ENCODE measurements at places on chromosomes 4 and X. TPM values are rescaled to one million over a fixed set of nuclear protein-coding genes. Genes with fewer than 3 reads are reported as not detected.

- H3K4me3 ChIP-seq = no peak overlapping the region
- DNase-seq = no peak
- no peaks in the 10 kb centered on the region for H3K36me3 ChIP-seq
- H3K4me1 ChIP-seq = no peaks in the 10 kb centered on the region
Observed at GRCh38 chr4:100644150-100644549, 126.3 kb upstream of the EMCN start.

DNA sequence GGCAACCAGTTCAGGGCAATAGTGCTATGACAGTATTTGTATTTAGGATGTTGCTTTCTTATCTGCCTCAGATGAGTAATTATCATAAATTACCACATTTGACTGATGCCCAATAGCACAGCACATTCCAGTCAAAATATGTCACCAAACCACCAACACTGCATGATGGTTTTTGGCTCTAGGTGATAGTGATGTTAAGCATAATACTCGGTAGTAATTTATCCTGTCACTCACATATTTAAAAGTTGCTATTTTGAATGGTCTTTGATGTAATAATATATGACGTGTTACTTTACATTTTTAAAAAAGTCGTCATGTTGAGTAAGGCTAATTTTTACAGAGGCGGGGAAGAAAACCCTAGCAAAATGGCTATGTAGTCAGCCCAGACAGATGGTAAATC is 42.5 kb downstream of the UNC5C start:
- DNase-seq = no peak
- H3K27ac ChIP-seq = no peak overlapping the region
- no peaks in the 10 kb centered on the region for H3K27me3 ChIP-seq
- no peak overlapping the region for H3K4me3 ChIP-seq

GRCh38 chrX:34624416-34624815 is 32.7 kb downstream of the TMEM47 start:
- no peaks in the 10 kb centered on the region for H3K36me3 ChIP-seq
- H3K27ac ChIP-seq = no peak overlapping the region
- no peak overlapping the region for H3K4me3 ChIP-seq
- H3K4me1 ChIP-seq = peaks cover 2% of the 10 kb centered on the region
- no peak for DNase-seq

GRCh38 chrX:111052478-111052877 is 43.5 kb upstream of the PAK3 start:
- H3K4me3 ChIP-seq = no peak overlapping the region
- H3K27me3 ChIP-seq = peaks cover 2% of the 10 kb centered on the region
- no peaks in the 10 kb centered on the region for H3K4me1 ChIP-seq
- no peak for DNase-seq

DNA sequence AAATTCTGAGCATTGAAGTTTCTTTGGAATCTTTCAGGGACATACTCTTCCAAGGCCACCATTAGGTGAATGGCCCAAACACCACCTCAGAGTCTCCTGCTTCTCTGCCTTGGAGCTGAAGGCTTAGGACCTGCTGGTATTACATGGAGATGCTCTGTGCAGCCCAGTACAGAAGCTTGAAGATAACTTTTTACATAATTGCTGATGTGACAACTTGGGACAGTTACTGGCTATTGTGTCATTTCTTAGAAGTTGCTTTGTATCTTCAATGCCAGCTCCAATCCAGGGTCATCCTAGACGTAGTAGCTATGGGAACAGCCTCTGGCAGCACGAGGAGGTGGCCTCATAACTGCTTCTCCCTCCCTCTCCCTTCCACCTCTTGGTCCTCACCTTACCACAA is 60.5 kb downstream of the RTL5 start:
- DNase-seq = no peak
- H3K4me1 ChIP-seq = peaks cover 30% of the 10 kb centered on the region
- no peaks in the 10 kb centered on the region for H3K36me3 ChIP-seq

GRCh38 chrX:24479924-24480323 is 14.8 kb downstream of the PDK3 start:
- peaks cover 6% of the 10 kb centered on the region for H3K36me3 ChIP-seq
- peaks cover 11% of the 10 kb centered on the region for H3K4me1 ChIP-seq
- no peak for DNase-seq
- H3K4me3 ChIP-seq = no peak overlapping the region

- peaks cover 9% of the 10 kb centered on the region for H3K27me3 ChIP-seq
- peaks cover 19% of the 10 kb centered on the region for H3K36me3 ChIP-seq
- H3K4me1 ChIP-seq = peaks cover 17% of the 10 kb centered on the region
- no peak overlapping the region for H3K27ac ChIP-seq
Observed at GRCh38 chr4:41258783-41259182, 2.1 kb downstream of the UCHL1 start.

- H3K4me1 ChIP-seq = peaks cover 17% of the 10 kb centered on the region
- H3K27ac ChIP-seq = no peak overlapping the region
- H3K4me3 ChIP-seq = no peak overlapping the region
- peaks cover 11% of the 10 kb centered on the region for H3K36me3 ChIP-seq
- no peak for DNase-seq
Observed at GRCh38 chrX:74242050-74242449, 61.9 kb upstream of the ZCCHC13 start.

DNA sequence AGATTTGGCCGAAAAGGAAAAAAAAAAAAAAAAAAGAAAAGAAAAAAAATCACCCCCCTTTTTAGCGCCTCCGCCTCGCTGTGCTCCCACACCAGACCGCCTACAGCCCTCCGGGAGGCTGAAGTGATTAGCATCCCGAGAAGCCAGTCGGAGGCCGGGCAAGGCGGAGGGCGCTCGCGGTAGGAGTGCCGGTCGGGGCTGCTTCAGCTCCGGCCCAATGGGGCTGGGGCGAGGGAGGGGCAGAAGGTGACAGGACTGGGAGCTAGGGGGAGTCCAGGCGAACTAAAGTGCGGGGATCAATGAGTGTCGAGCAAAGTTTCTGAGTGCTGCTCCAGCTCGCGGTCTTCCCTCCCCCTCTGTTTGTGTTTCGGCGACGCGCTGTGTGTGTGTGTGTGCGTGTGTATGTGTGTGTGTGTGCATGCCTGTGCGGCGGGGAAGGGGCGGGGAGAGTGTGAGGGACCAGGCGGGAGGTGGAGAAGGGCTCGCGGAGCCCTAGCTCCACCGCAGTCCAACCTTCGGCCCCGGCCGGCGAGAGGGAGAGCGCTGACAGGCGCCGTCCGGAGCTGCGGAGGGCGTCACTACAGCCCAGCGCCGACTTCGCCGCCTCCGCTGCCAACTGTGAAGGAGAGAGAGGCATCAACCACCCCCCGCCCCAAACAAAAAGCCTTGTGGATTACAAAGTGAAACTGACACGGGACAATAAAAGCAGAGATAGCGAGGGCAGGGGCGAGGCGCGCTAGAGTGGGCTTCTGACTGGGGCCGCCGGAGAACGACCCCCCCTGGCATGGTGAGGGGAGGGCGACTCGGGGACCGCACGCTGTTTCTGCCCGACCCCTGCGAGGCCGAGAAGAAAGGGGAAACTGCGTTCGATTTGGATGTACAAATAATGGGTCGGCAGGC is at the start of gene FAT4:
Gene FAT4 (plus strand): TSS at position 280 of the 900 bp plus-strand sequence. CDS start 1,457 bp downstream, outside the sequence.
- peaks cover 18% of the 10 kb centered on the region for H3K36me3 ChIP-seq
- peaks cover 26% of the 10 kb centered on the region for H3K27me3 ChIP-seq
- peak within 1 kb of the TSS; percentile 91 for H3K27ac ChIP-seq
- H3K4me3 ChIP-seq = peak within 1 kb of the TSS; percentile 88

DNA sequence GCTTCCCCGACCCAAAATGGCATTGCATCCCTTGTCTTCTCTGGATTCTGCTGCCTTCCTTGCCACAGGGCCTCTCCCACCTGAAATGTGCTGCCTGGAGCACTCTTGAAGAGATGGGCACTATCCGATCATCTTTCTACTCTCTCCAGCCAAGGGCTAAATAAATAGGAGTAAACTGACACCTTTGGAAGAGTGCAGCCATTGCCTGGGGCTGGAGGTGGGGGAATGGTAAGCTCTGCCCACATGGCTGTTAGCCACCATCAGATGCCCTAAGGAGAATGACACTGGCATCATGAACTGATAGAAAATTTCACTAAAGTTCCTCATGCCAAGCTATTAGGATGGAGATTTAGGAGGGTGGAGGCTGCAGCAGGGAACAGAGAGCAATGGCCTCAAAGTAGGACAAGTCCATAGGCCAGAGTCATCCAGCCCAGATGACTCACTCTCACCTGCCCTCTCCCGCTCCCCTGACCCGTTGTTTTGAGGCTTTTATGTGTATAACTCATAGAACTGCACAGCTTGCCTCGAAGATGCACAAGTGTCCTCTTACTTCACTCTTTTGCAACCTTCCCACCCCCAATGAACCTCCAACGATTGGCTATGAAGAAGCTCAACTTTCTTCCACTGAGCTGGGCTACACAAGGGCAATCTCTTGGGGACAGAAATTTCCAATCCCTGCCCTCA is 822 bp upstream of the PFKFB1 start:
- no peak for DNase-seq
- peaks cover 2% of the 10 kb centered on the region for H3K4me1 ChIP-seq
- H3K4me3 ChIP-seq = no peak overlapping the region

- H3K4me3 ChIP-seq = no peak overlapping the region
- no peaks in the 10 kb centered on the region for H3K4me1 ChIP-seq
- peaks cover 6% of the 10 kb centered on the region for H3K27me3 ChIP-seq
- no peaks in the 10 kb centered on the region for H3K36me3 ChIP-seq
Observed at GRCh38 chrX:17433965-17434364, 59.0 kb downstream of the NHS start.

GRCh38 chr4:1421657-1422056 is 15.4 kb upstream of the NKX1-1 start:
- no peaks in the 10 kb centered on the region for H3K4me1 ChIP-seq
- H3K4me3 ChIP-seq = no peak overlapping the region
- peaks cover 79% of the 10 kb centered on the region for H3K27me3 ChIP-seq

GRCh38 chrX:112941209-112941837 is 100.7 kb upstream of the AMOT start:
- no peak overlapping the region for H3K4me3 ChIP-seq
- H3K4me1 ChIP-seq = peaks cover 12% of the 10 kb centered on the region
- DNase-seq = no peak
- no peaks in the 10 kb centered on the region for H3K36me3 ChIP-seq
- H3K27ac ChIP-seq = no peak overlapping the region

- H3K4me3 ChIP-seq = no peak overlapping the region
- H3K27me3 ChIP-seq = no peaks in the 10 kb centered on the region
- no peak overlapping the region for H3K27ac ChIP-seq
- no peak for DNase-seq
Observed at GRCh38 chr4:26531491-26532116, 41.3 kb upstream of the CCKAR start.

DNA sequence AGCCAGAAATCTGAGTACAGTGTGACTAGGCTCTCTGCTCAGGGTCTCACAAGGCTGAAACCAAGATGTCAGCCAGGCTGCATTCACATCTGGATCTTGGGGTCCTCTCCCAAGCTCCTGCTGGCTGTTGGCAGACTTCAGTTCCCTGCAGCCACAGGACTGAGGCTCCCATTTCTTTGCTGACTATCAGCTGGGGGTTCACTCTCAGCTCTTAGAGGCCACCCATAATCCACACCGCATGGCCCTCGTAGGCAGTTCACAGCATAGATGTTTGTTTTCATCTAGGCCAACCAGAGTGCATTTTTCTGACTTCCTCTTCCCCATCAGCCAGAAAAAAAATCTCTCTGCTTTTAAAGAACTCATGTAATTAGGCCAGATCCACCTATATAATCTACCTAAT is 8.2 kb upstream of the WDR44 start:
- H3K27ac ChIP-seq = no peak overlapping the region
- no peaks in the 10 kb centered on the region for H3K4me1 ChIP-seq
- no peaks in the 10 kb centered on the region for H3K36me3 ChIP-seq
- no peak for DNase-seq
- no peaks in the 10 kb centered on the region for H3K27me3 ChIP-seq
- no peak overlapping the region for H3K4me3 ChIP-seq

DNA sequence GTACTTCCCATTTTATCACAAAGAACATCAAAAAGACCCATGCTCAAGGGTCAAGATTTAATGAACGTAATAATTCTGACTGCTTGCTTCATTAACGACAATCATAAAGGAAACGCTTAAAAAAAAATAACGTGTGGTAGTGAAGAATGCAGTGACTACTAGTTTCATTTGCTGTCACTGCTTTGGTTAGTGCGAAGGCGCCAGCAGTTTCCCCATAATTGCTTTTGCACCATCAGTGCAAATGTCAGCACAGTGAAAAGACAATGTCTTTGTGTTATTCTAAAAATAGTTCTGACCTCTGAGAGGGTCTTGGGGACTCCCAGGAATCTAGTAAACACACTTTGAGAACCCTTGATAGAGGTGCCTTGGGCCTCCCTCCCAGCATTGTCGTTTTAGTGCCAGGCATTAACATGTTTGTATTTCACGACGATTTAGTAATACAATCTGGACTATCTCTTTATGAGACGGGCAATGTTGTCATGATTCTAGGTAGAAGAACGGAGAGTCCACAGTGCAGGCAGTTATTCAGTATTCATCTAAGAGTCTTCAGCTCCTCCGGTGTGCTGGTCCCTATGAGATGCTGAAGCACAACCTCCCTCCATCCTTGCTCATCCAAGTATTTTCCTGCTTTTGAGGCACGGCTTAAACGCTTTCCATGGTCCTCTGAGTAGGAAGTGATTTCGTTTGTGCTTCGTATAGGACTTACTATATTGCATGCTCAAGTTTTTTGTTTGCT is 71.0 kb downstream of the AFF1 start:
- peaks cover 21% of the 10 kb centered on the region for H3K4me1 ChIP-seq
- H3K27ac ChIP-seq = peak overlapping the region; percentile 94
- H3K4me3 ChIP-seq = peak overlapping the region; percentile 81
- DNase-seq = no peak
- no peaks in the 10 kb centered on the region for H3K36me3 ChIP-seq
- H3K27me3 ChIP-seq = peaks cover 10% of the 10 kb centered on the region

DNA sequence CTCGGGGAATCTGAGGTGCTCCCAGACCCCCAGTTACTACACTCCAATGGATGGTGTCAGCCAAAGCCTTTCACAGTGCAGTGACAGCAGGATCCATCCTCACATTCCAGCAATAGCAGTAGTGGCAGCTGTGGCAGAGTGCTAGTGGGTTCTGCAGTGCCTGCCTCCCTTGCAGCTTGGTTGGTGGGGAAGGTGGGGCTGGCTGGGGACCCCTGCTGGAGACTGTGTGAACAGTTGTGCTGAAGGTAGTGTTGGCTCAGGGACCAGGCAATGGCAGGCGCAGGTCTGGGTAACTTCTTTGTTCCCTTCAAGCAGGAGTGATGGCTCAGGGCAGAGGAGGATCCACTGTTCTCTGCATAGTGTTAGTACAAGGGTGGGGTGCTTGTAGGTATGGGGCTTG is 343.7 kb upstream of the TRAM1L1 start:
- H3K27me3 ChIP-seq = no peaks in the 10 kb centered on the region
- peaks cover 5% of the 10 kb centered on the region for H3K4me1 ChIP-seq
- H3K36me3 ChIP-seq = no peaks in the 10 kb centered on the region
- DNase-seq = no peak

GRCh38 chr4:128686810-128687209 is 122.7 kb upstream of the JADE1 start:
- no peaks in the 10 kb centered on the region for H3K36me3 ChIP-seq

MAGEB2 gene
- total RNA-seq = not detected

COMMD8 gene
- 10.0 TPM for total RNA-seq

MSANTD1 gene
- 2.5 TPM for total RNA-seq

SPANXA1 gene
- total RNA-seq = not detected

CNKSR2 gene
- 11.2 TPM for total RNA-seq

FRG2 gene
- not detected for total RNA-seq
